HT1080 (cell line): ENCODE measurements at places on chromosomes 3 and 15. TPM values are rescaled to one million over a fixed set of nuclear protein-coding genes. Genes with fewer than 3 reads are reported as not detected.

- DNase-seq = peak; percentile 61
Observed at GRCh38 chr3:142888481-142889211, at the start of gene PCOLCE2. PCOLCE2 (minus strand) TSS chr3:142889083; CDS start chr3:142888896, 187 bp downstream.

OR5H6 gene
- not detected in 2 replicates for total RNA-seq

POLQ gene
- total RNA-seq = 17.3 and 18.2 TPM in 2 replicates

- no peak for DNase-seq
Observed at GRCh38 chr3:46466273-46466672, 1.6 kb upstream of the LTF start.

- DNase-seq = no peak
Observed at GRCh38 chr15:67124911-67125588, 59.6 kb downstream of the SMAD3 start.

CRABP1 gene
- total RNA-seq = not detected in 2 replicates

GRCh38 chr15:90986790-90987507 is 7.4 kb downstream of the PRC1 start:
- DNase-seq = no peak

- no peak for DNase-seq
Observed at GRCh38 chr3:56810577-56811545, 9.1 kb upstream of the ARHGEF3 start.

SAMMSON gene
- 0.43 and 0.93 TPM in 2 replicates for total RNA-seq
